ENCODE measurements at places on chromosomes 7 and 10.
A peak's percentile ranks its signal among the peaks of the same experiment; 100 is the strongest.

- no peak for DNase-seq
Measured at GRCh38 chr10:7283246-7283645, 127.6 kb downstream of the SFMBT2 start.

DNA sequence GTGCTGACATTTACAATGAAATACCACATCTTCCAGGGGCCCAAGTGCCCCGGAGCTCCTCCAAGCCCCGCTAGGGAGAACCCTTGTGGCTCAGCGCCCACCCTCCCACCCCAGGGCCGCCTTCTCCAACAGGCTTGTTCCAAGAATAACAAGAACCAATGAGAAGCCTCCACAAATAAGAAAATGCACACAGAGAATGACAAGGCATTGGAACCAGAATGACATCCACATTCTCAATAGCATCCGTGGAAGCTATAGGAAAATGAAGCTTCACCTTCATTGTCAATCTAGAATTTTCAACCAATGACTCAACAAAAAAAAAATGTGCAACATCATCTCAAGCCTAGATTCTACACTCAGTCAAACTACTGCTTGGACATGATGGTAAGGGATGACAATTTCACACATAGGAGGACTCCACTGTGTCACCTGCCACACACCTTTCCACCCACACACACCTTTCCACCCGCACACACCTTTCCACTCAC, 50.4 kb upstream of the PPP2R2D start:
- DNase-seq, result no peak

DNA sequence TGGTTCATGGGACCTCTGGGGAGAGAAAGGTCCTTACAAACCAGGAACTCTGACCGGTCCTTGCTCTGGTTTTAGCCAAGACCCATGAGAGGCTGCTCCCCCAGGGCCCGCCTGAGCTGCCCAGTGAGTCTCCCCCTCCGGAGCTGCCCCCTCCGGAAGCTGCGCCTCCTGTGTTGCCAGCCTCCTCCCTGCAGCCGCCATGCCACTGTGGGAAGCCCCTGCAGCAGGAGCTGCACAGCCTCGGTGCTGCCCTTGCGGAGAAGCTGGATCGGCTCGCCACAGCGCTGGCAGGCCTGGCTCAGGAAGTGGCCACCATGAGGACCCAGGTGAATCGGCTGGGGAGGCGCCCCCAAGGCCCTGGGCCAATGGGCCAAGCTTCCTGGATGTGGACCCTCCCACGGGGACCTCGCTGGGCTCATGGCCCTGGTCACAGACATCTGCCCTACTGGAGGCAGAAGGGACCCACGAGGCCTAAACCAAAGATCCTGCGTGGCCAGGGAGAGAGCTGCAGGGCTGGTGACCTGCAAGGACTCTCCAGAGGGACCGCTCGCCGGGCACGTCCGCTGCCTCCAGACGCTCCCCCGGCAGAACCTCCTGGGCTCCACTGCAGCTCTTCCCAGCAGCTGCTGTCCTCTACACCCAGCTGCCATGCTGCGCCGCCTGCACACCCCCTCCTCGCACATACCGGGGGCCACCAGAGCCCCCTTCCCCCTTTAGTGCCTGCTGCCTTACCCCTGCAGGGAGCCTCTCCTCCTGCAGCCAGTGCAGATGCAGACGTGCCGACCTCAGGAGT, 40.1 kb downstream of the ZNF467 start:
- no peak for DNase-seq

DNA sequence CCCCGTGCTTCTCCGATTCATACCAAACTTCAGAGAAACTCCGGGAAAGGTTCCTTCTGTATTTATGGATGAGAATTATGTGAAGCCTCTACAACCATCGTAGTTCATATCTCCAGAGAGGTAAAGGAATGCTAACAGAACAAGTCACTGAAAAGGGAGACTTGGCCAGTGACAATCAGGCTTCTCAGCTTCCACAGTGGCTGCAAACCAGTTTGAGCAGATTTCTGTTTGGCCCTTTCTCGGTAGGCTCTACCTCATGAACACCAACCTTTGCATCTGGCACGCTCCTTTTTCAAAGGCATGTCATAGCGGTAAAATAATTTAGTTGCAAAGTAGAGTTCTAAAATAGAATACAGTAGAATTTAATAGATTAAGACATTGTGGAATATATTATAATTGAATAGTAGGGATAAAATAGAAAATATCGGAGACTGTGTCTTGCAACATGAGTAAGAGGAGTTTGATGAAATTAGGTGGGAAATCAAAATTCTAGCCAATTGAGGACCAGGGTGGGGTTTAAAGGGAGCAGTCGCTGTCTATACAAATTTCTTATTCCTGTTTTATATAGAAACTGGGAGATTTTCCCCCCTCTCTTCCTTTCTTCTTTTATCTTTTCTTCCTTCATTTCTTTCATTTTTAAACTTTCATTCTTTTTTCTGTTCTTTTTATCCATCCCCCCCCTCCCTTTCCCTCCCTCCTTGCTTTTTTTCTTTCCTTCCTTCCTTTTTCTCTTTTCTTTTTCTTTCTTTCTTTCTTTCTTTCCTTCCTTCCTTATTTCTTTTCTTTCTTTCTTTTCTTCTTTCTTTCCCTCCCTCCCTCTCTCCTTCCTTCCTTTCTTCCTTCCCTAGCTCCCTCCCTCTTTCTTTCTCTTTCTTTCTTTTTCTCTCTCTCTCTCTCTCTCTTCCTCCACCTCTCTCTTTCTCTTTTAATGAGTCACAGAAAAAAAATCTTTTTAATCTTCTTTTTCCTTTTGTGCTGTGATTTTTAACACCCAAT, 161.5 kb upstream of the KLF6 start:
- no peak for DNase-seq

- no peak for DNase-seq
Measured at GRCh38 chr10:18658271-18659124, 733 bp upstream of the ARL5B start.

DNA sequence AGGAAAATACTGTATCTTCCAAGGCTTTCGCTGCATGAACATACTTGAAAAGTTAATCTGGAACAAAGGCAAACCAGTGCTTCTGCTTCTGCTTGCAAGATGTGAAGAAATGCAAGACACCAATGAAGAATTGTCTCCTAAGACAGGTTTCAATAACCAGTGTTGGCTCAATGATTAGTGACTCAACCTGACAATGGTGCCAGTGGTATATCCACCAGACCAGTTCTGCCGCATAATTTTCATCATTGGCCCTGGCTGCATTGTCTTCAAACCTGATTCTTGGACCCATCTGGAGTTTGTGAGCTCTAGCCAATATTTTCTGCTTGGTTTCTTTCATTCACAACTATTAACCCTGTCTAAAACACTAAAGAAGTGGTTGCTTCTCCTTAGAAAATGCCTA, 13.6 kb upstream of the STAMBPL1 start:
- no peak for DNase-seq

GRCh38 chr10:35928748-35929147, 286.7 kb upstream of the FZD8 start:
- no peak for DNase-seq

DNA sequence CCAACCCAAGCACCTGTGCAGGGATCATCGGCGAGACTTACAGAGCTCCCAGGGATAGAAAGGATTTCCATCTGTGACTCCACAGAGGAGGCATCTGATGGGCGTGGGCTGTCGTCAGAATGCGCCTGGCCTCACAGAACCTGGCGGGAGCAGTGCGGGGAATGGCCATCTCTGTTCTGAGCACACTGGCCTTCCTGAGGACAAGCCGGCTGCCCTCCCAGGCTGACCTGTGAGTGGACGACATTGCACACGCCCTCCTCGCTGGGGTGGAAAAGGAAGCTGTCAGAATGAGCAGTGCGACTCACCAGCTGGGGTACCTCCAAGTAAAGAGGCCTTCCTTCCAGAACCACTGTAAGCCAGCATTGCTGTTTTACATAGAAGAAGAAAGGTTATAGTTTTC, 234.6 kb upstream of the PITRM1 start:
- DNase-seq, result no peak

- no peak for DNase-seq
Measured at GRCh38 chr7:111540199-111540815, 22.0 kb downstream of the IMMP2L start.

DNA sequence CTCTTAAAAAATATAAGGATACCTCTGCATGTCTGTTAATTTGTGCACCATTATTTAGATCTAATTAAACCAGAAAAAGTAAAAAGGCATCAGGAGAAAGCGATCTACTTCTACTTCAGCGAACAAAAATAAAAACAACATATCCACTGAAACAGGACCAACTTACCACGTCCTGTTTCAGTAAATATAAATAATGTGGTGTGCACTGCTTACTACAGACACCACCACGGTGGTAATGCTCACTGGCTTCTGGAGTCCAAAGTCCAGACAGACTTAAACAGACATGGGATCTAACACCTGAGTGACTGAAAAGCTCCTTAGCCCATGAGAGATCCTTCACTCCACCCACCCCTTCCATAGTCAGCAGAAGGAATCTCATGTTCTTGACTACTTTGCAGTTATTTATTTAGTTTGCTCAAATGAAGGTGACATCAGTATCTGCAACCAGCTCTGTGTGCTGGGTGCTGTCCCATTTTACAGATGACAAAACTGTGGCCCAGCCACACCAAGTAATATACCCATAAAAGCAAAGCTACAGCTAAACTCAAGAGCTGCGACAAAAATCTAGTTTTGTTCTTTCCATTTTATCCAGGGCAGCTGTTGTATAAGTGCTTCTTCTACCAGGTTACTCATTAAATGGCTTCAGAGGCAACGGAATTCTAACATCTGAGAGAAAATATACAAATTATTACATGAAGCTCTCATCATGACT, 62.1 kb upstream of the NCAPG2 start:
- no peak for DNase-seq

DNA sequence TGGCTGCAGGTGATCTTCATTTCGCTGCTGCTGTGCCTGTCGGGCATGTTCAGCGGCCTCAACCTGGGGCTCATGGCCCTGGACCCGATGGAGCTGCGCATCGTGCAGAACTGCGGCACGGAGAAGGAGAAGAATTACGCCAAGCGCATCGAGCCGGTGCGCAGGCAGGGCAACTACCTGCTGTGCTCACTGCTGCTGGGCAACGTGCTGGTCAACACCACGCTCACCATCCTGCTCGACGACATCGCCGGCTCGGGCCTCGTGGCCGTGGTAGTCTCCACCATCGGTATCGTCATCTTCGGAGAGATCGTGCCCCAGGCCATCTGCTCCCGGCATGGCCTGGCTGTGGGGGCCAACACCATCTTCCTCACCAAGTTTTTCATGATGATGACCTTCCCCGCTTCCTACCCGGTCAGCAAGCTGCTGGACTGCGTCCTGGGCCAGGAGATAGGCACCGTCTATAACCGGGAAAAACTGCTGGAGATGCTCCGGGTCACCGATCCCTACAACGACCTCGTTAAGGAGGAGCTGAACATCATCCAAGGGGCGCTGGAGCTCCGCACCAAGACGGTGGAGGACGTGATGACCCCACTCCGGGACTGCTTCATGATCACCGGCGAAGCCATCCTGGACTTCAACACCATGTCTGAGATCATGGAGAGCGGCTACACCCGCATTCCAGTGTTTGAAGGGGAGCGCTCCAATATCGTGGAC, 1.3 kb downstream of the CNNM2 start:
- no peak for DNase-seq

DNA sequence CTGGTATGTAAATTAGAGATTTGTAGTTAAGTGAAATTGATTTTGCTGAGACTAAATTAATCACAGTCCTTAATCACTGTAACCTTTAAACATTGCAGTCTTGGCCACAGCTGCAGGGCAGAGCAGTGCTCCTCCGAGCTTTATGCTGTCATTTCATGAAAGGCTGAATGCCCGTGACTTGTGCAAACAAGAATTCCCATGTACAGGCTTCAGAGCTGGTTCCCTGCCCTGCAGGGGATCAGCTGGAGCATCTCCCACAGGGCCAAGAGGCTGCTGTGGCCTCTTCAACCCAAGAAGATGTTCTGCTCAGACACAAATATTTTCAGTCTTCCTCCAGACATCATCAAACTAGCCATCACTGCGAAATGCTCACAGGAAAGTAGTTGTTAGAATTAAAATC, 419.1 kb downstream of the AUTS2 start:
- DNase-seq, result no peak

DNA sequence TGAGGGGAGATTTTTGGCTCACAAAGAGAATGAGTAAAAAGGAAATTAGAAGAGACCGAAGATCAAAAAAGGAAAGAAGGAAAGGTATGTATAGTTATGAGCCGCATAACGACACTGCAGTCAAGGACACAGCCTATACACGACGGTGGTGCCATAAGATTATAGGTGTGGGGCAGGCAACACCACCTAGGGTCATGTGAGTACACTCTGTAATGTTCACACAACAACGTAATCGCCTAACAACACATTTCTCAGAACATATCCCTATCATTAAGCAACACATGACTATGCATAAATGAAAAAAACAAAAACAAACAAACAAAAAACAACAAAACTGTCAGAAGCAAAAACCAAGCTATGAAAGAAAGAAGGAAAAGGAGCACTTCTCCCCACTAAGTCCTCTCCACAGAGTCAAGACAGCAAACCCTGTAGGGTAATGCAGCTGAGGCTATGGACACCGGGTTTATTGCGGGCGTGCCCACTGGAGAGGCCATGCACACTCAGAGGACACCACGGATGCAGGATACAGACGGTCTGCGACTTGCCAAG, 45.1 kb downstream of the PIP4K2A start:
- DNase-seq, result peak; percentile 41

DNA sequence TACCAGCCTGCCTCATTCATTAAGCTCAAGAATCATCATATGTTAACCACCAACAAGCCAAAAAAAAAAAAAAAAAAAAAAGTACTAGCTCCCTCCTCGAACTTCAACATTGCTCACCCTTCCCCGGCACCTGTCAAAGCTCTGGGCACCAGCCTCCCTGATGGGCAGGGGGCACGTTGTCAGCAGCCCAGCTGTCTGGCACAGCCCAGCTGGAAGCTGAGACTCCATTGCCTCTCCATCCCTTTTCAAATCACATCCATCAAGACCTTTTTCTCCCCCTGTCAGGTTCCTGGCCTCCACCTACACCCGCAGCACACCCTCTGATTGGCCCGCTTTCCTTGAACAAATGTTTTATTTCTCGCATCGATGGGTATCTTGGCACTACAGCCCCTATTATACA, 913.3 kb upstream of the AUTS2 start:
- DNase-seq, result no peak

GRCh38 chr7:121303422-121304101, 25.2 kb upstream of the WNT16 start:
- DNase-seq, result no peak

- no peak for DNase-seq
Measured at GRCh38 chr7:121302214-121302745, 26.5 kb upstream of the WNT16 start.

- DNase-seq, result no peak
Measured at GRCh38 chr7:136339464-136339863, 362.3 kb upstream of the MTPN start.

GRCh38 chr7:131538071-131538812, 18.2 kb downstream of the PODXL start:
- DNase-seq, result no peak

DNA sequence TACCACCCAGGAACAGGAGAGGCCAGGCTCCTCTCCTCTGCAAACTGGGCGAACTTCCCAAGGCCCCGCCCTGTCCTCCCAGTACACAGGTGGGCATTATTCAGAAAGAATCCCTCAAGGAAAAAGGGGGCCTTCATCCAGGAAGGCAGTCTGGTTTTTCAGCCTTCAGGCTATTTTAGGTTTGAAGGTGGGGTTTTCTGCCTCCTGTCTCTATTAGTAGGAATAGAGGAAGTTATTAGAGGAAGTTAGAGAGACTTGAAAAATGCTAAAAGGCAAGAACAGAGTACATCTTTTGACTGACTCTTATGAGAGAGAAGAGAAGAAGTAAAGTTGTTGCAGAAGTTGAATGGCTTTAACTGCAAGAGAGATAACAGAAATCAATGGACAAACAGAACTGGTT, 250.9 kb upstream of the SORCS1 start:
- DNase-seq, result no peak
